ENCODE measurements at places on chromosomes 5 and 9. TPM values are rescaled to one million over a fixed set of nuclear protein-coding genes. Genes with fewer than 3 reads are reported as not detected.

Gene PCDHGC4
- 4.0 TPM for total RNA-seq

Gene LCN2
- total RNA-seq: not detected

Gene PDLIM4
- 7.6 TPM for total RNA-seq

DNA sequence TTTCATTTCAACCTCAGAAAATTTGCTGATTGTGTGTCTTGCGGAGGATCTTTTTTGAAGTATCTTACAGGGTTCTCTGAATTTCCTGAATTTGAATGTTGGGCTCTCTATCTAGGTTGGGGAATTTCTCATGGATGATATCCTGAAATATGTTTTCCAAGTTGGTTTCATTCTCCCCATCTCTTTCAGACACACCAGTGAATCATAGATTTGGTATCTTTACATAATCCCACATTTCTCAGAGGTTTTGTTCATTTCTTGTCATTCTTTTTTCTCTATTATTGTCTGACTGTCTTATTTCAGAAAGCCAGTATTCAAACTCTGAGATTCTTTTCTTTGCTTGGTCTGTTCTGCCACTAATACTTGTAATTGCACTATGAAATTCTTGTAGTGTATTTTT lies 456.9 kb downstream of the PRELID2 start:
- no peak for DNase-seq
- H3K4me1 ChIP-seq: no peaks in the 10 kb centered on the region
- H3K36me3 ChIP-seq: peaks cover 55% of the 10 kb centered on the region
- H3K27ac ChIP-seq: no peak overlapping the region

DNA sequence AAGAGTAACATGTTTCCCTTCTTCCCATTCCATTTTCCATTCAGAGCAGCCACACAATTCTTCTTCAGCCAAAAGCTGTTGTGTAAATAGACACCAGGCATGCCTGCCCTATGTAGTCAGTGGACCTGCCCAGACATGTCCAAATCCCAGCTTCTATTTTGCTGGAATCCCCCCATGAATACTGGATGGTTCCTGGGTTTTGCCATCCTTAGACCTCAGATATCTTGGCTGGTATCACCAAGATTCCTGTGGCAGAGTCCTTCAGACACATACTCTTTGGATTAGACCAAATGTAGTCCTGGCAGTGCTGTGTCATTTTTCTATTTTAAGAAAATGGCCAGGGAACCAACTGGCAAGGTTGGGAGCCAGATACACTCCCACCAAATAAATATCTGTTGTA lies 10.3 kb downstream of the FST start:
- H3K4me3 ChIP-seq: no peak overlapping the region
- no peaks in the 10 kb centered on the region for H3K27me3 ChIP-seq
- DNase-seq: no peak
- no peaks in the 10 kb centered on the region for H3K4me1 ChIP-seq

DNA sequence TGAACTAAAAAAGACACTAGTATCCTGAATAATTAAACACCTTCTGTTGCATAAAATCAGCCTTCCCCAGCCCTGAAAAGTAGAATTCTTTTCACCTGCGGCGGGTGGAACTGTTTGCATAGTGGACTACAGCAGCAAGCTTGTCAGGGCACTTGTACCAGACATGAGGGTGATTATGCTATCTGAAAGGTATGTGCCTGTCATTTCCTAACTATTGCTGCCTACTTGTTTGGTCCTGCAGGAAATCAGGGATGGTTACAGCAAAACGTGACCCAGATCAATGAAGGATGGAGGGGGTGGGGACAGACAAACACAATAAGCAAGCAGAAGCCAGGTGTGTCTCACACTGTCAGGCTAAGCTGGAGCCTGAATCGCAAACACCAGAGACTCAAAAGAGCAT lies 385.6 kb downstream of the MLLT3 start:
- H3K36me3 ChIP-seq: peaks cover 20% of the 10 kb centered on the region
- H3K27me3 ChIP-seq: no peaks in the 10 kb centered on the region
- H3K4me3 ChIP-seq: no peak overlapping the region
- DNase-seq: no peak

- H3K4me3 ChIP-seq: no peak overlapping the region
- H3K36me3 ChIP-seq: no peaks in the 10 kb centered on the region
- H3K4me1 ChIP-seq: no peaks in the 10 kb centered on the region
- H3K27me3 ChIP-seq: no peaks in the 10 kb centered on the region
Observed at GRCh38 chr5:126523818-126524510, 71.1 kb downstream of the ALDH7A1 start.

DNA sequence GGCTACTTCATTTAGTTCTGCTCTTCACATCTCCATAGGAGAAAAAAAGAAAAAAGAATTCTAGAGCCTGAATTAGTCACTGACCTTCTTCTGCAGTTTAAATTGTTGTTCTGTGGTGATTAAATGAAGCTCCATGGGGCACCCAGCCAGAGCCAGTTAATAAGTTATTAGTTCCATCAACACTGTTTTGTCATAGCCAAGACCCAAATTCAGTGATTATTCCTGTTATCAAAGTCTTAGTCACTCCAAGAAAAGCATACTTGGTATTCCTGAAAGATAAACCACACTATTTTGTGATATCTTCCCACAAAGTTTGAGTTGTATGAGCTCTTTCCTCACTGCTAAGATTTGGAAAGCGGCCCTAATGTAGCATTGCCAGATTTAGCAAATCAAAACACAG lies 134.8 kb upstream of the RGMB start:
- no peak overlapping the region for H3K4me3 ChIP-seq
- H3K36me3 ChIP-seq: no peaks in the 10 kb centered on the region
- H3K4me1 ChIP-seq: peaks cover 2% of the 10 kb centered on the region
- no peak for DNase-seq

- no peaks in the 10 kb centered on the region for H3K36me3 ChIP-seq
- H3K4me3 ChIP-seq: no peak overlapping the region
- DNase-seq: no peak
- no peaks in the 10 kb centered on the region for H3K4me1 ChIP-seq
- no peak overlapping the region for H3K27ac ChIP-seq
Observed at GRCh38 chr9:104982543-104982942, 54.6 kb upstream of the ABCA1 start.

Data from H9 (cell line).